ENCODE measurements at places on chromosomes 7 and 10.

- DNase-seq = no peak
Measured at GRCh38 chr7:75039166-75039565, 34.4 kb downstream of the RCC1L start.

DNA sequence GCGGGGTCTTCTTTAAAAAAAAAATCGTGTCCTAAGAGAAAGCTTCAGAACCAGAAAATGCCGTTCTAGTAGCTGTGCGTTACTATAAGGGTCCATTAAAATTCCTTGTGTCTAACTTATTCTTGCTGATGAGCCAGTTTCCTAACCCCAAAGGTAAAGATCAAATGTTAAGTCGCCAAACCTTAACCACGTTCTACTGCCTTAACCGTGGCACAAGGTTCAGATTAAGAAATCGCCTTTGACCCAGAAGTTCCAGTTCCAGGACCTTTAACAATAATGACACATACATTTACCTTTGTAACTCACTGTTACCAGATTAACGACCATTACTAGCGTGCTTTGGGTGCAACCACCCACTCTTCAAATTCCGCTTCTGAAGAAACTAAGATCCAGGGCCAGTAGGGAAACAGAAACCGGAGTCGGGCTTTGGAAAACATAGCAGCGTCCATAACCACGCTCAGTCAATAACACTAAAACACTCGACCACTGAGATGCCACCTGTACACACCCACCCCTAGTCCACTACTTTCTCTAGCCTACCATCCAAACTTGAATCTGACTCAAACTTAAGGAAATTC lies 620 bp downstream of the BET1 start:
- DNase-seq = peak; percentile 40

DNA sequence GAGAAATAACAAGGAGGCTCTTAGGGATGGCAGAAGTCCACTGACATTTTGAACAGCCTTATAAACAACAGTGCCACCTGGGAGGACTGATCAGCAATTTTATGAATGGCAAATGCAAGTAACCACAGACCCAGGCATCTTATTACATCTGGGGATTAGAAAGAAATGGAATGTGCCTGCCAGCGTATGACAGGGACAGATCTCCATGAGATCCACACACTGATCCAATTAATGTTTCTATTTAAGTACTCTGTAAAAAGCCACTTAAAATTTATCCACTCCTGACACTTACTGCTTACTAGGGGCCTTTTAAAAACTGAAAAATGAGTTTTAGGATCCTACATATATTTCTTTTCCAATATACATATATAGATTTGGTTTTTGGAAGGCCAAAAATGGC lies 28.6 kb downstream of the PARD3 start:
- DNase-seq = peak; percentile 45

DNA sequence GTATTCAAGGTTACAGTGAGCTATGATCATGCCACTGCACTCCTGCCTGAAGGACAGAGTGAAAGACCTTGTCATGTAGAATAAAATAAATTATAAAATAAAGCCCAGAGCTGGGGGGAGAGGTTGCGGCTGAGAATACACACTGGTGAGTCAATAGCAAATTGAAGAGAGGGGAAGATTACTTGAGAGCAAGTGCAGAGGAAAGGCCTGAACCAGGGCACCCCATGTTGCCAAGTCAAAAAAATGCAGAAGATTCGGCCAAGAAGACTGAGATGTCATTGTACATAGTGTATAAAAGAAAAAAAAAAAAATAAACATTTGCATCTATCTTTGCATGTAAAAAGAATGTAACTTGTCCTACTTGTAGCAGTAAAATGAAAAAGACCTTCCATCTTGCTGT lies 32.5 kb downstream of the RHEB start:
- no peak for DNase-seq

DNA sequence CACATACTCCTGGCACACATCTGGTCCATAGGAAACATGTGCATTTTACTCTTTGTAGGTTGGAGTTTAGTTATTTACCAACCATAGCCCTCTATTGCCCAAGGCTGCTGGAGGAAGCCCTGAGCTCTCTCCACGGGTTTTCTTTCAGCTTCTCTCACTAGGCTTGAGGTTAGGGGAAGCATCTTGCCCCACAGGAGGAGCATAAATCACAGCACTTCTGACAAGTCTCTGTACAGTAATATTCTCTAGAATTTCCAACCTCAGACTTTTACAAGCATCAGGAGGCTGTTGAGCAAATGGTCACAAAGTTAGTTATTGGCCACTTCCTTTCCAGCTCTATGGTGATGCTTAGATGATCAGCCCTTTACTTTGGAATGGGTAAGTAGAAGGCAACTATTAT lies 122.9 kb upstream of the GLI3 start:
- DNase-seq = peak; percentile 55

DNA sequence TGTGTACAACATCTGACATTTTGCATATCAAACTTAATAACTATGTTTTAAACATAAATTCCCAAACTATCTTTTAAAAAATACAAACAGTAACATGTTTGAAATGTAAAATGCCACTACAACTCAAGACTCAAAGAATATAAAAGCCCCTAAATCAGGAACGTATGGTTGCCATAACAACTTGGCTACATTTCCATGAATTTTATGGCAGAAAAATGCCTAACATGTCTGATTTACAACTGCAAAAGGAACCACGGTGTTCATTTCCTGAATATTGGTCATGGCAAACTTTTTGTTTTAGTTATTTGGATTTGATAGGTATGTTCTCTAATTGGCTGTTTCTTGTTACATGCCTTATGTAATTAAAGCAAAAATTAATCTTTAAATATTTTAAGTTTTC lies 2.0 kb downstream of the SOSTDC1 start:
- DNase-seq = no peak

- no peak for DNase-seq
Measured at GRCh38 chr10:48464871-48465736, 139.8 kb downstream of the ARHGAP22 start.

All from fibroblast of mammary gland (primary cell).